ENCODE measurements at places on chromosomes 4 and X. TPM values are rescaled to one million over a fixed set of nuclear protein-coding genes. Genes with fewer than 3 reads are reported as not detected.

- DNase-seq, result peak; percentile 68
These were observed 808 bp downstream of the PRDM5 start for GRCh38 chr4:120921456-120922380.

The IL9R gene
- total RNA-seq, result 2.0 TPM

The PITX2 gene
- not detected for total RNA-seq

The GAGE12J gene
- total RNA-seq, result not detected

GRCh38 chr4:1249731-1250526, 999 bp upstream of the CTBP1 start:
- DNase-seq, result peak; percentile 46

DNA sequence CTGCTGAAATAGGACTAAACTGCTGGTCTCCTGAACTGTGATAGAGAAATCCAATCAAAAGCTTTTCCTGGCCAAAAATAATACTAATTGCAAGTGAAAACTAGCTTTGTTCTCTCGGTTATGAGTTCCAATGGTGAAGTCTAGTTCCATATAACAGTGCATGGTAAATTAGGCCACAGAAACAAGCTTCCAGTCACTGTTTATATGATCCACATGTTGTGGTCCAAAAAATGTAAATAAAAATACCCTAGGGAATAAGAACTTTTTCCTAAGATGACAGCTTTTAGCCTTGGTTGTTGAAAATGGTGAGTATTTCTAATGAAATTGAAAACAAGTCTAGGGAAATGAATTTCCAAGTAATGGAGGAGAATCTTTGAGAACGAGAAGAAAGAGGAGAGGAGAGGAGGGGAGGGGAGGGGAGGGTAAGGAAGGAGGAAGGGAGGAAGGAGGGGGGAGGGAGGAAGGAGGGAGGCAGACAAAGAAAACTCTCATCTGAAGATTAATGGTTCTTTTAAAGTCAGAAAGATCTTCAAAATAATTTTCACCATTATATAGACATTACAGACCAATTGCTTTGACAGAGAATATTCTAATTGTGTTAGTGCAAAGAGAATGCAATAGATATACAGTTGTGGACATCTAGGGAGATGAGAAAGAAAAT, 26.1 kb downstream of the PALLD start:
- DNase-seq, result no peak

DNA sequence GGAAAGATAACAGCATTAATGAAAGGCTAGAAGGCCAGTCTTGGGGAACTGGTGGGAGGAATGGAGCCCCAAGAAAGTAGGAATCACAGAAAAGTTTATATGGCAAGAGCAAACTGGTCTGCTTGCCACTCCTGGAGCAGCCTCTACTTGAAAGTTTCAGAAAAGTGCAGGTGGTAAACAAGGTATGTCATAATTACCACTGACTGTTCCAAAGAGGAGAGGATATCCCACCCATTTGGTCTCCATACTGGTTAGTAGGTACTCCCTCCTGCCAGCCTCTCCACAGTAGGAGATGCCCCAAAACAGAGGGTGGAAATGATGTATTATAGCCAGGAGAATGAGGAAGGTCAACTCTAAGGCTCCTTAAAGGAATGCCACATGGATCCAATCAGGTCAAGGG, 145.1 kb downstream of the INPP4B start:
- DNase-seq, result no peak

The ZCCHC12 gene
- 0.52 TPM for total RNA-seq

DNA sequence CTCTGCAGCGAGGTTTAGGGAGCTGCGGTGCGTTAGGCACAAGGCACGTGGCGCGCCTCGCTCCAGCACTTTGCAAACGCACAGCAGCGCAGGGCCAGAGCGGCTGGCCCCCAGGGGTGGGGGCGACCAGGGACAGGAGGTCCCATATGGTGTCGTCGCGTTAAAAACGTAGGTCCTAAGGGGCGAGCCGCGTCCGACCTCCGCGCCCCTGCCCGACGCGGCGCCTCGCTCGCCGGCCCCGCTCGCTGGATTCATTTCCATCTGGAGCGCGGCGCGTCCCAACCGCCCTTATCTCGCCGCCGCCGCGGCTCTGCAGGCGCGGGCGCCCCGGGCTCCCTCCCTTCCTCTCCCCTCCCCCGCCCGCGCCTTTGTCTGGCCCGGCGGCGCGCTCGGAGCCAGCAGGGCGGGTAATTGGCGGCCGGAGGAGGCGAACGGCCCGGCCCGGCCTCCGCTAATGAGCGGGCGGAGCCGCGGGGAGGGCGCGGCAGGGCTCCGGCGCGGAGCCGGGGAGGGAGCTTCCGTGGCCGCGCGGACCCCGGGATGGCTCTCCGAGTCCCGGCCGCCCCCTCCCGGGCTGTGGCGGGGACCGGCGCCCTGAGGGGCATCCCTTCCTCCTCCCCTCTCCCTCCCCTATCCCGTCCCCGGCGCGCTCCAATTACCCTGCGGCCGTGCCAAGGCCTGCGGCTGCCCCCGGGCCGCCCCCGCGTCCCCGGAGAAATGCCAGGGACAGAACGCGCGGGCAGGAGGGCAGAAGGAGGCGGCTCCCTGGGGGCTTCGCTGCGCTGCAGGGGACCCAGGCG, 409.0 kb downstream of the BCOR start:
- DNase-seq, result peak; percentile 75

GRCh38 chrX:121013897-121014455, 28.4 kb upstream of the CT47A1 start:
- DNase-seq, result no peak

The CSN1S1 gene
- total RNA-seq, result not detected

- DNase-seq, result no peak
These were observed 41.5 kb downstream of the DCTD start for GRCh38 chr4:182875453-182876405.

- DNase-seq, result no peak
These were observed 132.4 kb downstream of the MAGEC1 start for GRCh38 chrX:142036116-142036515.

DNA sequence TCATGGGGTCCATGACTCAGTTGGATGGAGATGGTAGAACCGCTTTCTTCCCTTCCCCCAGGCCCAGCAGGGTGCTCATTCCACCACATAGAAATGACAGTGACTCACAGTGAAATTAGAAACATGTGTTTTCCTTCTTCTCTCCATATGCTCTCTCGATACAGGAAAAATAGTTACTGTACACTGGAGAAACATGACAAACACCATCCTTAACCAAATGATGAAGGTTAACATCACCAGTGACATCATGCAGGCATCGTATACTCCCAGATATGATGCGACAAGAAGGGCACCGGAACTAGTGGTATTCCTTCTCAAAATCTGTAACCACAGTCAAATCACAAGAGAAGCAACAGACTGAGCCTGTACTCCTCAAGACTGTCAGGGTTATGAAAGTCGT, 11.7 kb upstream of the RAB40A start:
- DNase-seq, result no peak

The SNCA gene
- total RNA-seq, result not detected

The UBA1 gene
- total RNA-seq, result 70.8 TPM

GRCh38 chrX:5681159-5681558, 547.5 kb downstream of the NLGN4X start:
- no peak for DNase-seq

The ARMCX5 gene
- 4.6 TPM for total RNA-seq

- no peak for DNase-seq
These were observed 41.5 kb upstream of the DCAF8L2 start for GRCh38 chrX:27548624-27549023.

The KLB gene
- total RNA-seq, result 2.1 TPM

GRCh38 chr4:76309939-76310550, 3.5 kb downstream of the STBD1 start:
- DNase-seq, result no peak

GRCh38 chr4:166594326-166594946, 639.9 kb downstream of the SPOCK3 start:
- peak; percentile 63 for DNase-seq

DNA sequence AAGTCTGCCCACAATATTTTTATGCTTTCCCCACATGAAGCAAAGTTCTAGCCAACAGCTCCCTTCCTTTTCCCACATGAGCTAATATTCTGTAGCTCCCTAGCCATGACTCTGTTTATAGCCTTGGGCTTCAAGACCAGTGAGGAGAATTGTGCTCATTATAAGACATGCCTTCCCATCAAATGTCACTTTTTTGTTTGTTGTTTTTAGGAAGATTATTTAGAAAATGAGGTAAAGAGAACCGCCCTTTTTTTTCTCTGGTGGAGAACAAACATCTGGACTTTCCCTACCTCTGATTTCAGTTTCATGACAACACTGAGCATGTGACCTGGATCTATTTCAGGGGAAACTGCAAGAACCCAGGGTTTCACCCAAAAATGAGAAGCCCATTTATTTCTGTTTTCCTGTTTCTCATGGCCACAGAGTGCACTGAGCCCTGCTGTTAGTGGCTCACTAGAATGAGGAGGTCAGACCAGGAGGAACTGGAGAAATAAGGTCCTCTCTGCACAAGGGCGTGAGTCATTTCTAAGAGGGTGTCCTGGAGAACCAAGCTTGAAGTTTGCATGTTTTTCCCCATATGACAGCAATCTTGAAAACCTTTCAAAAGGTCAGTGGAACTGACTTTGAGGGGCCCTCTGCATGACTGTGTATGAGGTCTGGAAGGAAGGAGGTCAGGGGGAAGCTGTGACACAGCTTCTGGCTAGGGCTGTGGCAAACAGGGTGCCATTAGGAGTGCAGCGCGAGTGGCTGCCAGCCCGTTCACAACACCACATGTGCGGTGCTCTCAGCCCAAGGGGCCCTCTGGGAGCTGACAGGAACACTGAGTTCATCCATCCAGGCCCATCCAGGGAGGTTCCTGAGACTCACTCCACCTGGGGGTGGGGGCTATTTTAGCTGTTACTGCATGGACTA, 55.2 kb downstream of the CHST7 start:
- DNase-seq, result peak; percentile 48

DNA sequence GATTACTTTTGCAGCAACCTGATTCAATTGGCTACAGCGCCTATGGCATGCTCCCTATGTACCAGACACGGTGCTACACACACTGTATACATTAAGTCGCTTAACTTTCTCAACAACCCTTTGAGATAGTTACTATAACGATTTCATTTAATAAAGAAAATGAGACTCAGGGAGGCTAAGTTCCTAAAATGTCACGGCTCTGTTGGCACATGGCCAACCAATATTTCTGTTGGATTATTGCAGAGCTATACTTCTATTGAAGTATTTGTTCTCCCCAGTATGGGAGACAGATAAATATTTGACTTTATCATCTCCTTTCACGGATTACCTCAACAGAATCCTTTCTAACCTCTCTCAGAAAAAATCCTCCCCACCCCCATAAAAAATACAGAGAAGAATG, 25.3 kb downstream of the CLNK start:
- DNase-seq, result no peak

DNA sequence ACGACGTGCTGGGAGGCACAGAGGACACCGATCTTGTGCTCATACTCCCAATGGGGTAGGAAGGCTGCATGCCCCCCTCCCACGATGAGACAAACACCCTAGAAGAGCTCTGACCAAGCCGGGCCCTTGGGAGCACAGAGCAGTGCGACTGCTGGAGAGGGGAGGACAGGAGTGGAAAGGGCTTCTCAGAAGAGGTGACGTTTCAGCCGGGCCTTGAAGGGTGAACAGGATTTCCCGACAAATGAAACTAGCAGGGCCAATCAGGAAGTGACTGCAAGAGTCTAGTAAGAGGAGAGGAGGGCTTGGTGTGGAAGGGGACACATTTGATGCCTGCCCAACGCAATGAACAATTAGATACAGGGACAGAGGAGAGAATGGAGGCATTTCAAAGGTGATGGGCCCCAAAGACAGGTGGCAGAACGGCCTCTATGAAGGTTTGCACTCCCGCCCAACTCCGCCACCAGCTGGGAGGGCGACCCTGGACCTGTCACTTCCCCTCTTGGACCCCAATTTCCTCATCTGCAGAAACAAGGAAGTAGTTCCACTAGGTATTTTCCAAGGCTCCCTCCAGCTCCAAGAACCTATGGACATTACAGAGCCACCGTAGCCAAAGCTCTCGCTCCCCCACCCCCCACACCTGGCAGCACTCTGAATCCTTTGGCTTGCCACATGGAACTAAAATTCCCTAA, 3.9 kb downstream of the HCFC1 start:
- no peak for DNase-seq

DNA sequence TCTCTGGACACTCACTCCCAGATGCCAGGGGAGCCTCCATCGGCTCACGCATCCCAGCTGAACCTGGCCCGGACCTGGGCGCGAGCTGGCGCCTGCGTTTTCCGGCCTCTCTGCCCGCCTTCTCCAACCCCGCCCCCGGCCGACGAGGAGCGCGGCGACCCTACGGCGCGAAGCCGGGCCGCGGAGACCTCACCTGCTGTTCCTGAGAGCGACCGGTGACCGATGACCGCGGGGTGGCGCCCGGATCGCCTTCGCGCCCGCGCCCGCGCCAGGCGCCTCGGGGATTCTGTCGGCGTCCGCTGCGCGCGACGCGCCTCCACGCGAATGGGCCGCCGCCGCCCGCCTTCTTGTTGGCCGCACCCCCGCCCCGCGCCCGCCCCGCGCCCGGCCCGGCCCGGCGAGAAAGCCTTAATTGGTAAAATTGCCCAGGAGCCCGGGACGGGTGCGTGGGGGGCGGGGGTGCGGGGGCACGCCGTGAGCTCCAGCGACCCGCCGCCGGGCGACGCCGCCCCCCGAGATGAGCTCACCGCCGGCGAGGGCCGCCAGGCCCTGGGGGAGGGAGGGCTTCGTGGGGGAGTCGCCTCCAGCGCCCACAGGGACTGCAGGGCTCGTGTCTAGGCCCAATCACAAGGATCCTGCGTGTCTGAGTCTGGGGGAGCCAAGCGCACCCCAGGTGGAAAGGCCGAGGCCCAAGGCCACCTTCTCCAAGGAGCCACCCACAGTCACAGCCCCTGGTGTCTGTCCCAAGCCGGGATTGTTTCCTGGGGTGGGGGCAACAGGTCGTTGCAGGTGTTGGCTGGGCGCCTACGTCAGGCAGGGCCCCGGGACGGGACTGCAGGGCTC, at the start of gene FLNA:
FLNA (minus strand) TSS at position 322 of the 843 bp plus-strand sequence. CDS start 3,389 bp downstream, outside the sequence.
- peak; percentile 62 for DNase-seq

The CTAG1A gene
- not detected for total RNA-seq

DNA sequence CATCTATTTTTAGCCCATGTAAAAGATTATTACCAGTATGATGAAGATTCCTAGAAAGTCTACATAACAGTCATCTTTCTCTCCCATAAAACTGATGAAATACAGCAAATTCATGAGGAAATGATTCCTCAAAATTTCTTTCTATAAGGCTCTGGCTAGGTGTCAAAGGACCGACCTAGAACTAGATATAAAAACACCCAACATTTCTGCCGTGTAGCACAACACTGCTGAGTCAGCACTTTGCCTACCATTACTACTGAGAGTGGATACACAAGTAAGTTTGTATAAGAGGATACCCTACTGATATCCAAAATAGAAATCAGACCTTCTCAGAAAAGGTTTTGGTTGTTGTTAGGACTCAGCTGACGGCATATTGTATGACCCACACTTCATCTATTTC, 24.7 kb downstream of the TMEM47 start:
- DNase-seq, result no peak

DNA sequence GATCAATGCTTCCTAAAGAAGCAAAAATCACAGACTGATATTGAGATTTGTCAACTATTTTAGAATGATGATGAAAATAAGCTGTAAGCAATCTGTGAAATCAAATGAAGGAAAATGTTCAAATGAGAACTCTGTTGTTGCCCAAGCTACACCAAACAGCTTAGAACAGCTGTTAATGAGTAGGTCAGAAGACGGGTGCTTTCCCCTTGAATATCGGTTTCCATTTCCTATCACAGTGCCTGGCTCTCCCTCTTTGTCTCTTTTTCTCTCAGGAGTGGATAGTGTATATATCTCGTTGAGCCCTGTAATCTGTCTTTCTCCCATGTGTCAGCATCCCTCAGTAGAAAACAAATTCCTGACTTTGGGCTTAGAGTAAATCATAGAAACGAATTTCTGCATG, 1592.9 kb upstream of the TENM3 start:
- no peak for DNase-seq

All from body of pancreas (tissue), 4 donors.